ENCODE measurements at places on chromosomes 7 and 10.
A peak's percentile ranks its signal among the peaks of the same experiment; 100 is the strongest.

DNA sequence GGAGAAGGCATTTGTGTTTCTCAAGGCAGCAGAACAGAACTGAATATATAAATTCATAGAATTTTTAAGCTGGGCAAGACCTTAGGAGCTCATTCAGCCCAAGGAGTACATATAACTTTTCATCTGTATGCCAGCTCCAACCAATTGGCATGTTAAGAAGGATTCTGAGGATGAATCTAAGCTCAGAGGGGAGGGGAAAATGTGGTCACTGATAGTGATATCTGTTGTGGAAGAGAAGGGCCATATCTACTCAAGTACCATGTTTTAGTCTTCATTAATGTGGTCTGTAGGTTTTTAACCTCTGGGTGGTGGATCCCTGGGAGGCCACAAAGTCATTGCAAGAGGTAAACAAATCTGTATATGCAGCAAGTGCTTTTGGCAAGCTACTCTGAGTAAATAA lies 6.4 kb downstream of the CALD1 start:
- DNase-seq, result no peak

DNA sequence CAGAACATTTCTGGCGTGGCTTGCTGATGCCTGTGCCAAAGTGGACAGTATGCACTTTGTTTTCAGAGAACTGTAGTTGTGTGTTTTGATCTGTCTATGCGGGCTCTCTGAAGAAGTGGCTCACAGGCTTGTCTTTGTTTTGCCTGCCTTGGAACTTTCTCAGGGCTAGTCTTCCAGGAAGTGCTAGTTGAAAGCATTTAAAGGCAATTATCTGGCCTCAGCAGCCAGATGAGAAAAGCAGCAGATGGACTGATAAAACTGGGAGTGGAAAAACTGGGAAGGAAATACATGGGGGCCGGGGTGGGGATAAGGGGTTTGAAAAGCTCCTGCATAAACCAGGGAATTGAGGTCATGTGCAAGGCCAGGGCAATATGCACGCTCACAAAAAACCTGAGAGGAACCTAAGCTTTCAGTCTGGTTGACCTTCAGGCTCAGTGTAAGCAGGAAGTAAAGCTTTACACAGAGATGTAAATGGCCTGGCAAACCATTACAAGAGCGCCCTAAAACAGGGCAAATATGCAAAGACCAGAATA lies 94.5 kb downstream of the ZNF33B start:
- DNase-seq, result no peak

DNA sequence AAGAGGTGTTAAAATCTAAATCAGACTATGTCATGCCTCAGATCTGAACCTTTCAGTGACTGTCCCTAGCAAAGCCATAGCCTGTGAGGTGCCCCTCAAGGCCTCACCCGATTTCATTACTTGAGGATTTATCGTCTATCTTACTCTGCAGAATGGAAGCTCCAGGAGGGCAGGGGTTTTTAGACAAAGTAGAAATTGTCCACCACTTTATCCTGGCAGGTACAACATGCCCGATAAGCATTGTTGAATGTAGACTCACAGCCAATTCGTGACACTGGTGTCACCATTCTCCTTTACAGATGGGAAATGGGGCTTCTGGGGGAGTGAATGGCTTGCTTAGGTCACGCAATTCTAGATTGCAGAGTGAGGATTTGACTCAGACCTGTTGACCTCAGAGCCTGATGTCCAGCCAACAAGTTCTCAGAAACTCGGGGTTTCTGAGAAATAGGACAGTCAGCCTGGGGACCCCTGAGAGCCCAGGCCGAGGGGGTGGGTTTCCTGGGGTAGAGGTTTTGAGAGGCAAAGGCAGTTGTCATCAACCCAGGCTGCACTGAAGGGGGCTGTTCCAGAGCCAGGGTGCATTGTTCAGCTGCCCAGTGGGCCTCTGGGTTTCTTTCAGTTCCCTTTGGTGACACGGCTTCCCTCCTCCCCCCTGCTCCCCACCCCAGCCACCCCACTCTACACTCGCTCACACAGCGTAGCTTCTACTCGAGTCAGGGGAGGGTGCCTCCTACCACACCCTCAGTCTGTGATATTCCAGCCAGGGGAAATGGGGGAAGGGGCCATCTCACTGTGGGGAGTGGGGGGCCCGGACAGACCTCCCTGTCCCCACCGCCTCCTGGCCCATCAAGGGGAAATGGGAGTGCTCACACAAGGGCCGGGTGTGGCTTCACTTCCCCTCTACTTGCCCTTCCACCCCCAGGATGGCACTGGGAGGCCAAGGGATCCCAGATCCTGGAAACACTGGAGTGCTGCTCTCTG lies 3.1 kb upstream of the IRF5 start:
- DNase-seq, result no peak

DNA sequence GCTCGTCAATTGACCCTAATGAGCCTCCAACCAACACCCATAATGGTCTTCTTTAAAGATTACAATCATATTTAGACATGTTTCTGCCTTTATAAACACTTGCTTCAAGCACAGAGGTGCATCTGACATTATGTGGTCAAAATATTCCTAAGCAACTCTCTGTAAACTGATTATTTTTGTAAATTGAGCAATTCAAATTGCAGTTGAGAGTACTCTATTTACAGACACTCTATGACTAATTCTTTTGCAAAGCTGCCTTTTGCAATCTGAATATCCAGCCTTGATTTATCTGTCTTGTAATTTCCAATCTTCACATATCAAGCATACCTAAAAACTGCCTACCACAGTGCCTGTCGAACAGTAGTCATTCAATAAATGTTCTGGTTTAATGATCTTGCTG lies 112.0 kb downstream of the PDE1C start:
- DNase-seq, result no peak

DNA sequence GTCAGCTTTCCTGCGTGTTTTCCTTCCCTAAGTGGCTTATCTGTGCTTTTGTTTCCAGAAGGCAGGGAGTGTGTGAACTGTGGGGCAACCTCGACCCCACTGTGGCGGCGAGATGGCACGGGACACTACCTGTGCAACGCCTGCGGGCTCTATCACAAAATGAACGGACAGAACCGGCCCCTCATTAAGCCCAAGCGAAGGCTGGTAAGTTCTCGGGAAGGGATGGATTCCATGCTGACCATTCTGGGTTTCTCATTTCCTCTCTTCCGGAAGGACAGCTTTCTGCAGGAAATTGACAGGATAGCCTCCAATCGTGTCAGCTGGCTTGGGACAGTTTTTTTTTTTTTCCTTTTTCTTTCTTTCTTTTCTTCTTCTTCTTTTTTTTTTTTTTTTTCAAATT lies 9.4 kb downstream of the GATA3 start:
- DNase-seq, result no peak

DNA sequence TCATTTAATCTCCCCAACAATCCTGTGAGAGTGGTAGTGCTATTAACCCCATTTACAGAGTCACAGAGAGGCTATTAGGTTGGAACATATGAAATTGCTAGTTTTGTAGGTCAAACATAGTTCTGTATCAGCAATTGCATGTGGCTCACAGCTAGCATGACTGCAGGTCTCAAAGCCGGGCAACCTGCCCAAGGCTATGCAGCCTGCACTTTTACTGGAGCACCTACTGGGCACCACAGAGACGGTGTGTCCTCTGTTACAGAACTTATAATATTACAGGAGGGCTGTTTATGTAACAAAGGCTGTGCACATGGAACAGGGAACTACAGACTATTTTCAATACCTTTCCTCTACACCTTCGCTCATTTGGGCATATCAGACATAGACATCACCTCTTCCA lies 355.8 kb downstream of the RPS24 start:
- DNase-seq, result no peak

DNA sequence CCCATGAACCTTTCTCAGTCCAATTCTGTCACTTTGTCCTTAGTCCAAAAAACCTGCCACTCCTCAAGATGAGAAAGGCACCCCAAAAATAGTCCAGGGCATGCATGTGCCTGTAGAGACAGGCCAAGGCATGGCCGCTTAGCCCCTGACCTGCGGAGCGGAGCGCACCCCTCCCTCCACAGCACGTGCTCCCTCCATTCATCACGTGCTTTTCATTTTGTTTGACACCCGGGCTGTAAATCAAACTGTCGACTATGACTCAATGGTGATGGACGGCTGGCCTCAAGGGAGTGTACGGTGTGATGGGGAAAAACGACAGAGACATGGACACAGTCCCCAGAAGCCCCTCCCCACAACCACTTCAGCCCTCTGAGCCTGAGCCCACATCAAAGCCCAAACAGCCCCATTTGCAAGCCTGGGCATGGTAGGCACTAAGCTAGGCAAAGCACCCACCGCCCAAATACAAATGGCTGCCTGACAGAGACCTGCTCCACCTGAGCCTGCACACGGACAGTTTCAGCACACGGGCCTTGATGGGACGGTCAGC lies 90.6 kb downstream of the ZRANB1 start:
- DNase-seq, result no peak

GRCh38 chr7:20561908-20562307 lies 53.6 kb upstream of the ABCB5 start:
- peak; percentile 26 for DNase-seq

- peak; percentile 14 for DNase-seq
Observed at GRCh38 chr10:5442065-5442989, 30.0 kb downstream of the NET1 start.

- no peak for DNase-seq
Observed at GRCh38 chr7:22821702-22822485, 755 bp downstream of the TOMM7 start.

GRCh38 chr7:13651167-13651566 lies 338.3 kb downstream of the ETV1 start:
- no peak for DNase-seq

GRCh38 chr10:31581741-31582323 lies 262.8 kb downstream of the ZEB1 start:
- DNase-seq, result no peak

DNA sequence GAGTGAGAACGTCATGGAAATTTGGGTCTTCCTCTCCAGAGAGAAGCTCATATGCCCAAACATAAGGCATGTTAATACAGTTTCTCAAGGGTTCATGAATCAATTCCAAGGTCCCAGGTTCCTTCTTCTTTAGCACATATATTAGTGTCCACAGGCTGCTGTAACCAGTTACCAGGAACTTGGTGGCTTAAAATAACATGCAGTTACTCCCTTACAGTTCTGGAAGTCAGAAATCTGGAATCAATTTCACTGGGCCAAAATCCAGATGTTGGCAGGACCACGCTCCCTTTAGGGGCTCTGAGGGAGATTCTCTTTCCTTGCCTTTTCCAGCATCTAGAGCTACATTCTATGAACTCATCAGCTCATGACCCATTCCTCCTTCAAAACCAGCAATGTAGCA lies 64.8 kb downstream of the MRC1 start:
- DNase-seq, result no peak

- no peak for DNase-seq
Observed at GRCh38 chr7:101399759-101400158, 37.1 kb downstream of the COL26A1 start.

GRCh38 chr10:35546824-35547225 lies 58.3 kb upstream of the GJD4 start:
- DNase-seq, result no peak

DNA sequence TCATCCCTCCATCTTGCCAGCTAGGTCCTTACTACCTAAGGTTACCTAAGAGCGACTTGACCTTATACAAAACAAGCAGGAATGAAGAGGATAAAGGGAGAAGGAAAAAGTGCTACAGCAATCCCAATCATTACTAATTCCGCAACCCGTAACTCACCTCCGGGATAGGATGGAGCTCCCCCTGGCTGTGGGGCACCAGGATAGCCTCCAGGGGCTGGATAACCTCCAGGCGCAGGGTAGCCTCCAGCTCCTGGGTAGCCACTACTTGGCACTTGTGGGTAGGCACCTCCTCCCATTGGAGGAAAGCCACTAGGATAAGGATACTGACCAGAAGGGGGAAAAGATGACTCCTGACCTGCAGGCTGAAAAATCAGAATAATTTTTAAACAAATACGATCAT lies 15.8 kb downstream of the ANXA7 start:
- peak; percentile 29 for DNase-seq

DNA sequence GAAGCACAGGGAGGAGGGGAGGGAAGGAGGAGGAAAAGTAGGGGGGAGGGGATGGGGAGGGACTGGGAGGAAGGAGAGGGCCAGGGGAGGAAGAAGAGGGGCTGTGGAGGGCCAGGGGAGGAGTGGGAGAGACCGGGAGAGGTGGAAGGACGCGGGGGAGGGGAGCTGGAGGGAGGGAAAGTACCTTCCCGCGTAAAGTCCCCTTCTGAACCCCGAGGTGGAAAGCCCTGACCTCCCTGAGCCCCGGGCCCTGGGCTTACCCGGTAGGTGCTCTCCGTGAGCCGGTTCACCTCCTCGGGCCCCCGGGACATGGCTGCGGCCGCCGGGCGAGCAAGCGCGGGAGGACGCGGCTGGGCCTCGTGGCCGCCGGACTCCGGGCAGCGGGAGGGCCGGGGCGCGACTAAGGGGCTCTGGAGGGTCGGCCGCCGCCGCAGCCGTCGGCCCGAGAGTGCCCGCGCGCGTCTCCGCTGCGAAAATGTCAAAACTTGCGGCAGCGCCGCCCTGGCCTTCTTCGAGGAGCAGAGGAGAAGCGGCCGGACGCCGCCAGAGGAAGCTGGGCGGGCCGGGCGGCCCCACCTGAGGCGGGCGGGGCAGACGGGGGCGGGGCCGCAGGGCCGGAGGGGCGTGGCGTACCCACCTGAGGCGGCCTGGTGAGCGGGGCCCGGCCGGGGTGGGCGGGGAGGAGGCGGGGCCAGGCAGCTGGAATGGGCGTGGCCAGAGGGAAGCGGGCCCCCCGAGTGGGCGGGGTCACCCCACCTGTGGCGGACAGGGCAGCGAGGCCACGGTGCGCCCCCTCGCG lies at the start of gene BAIAP2L1:
BAIAP2L1 (minus strand) TSS at position 549 of the 799 bp plus-strand sequence; CDS start at position 311, 238 bp downstream.
- peak; percentile 97 for DNase-seq
